Activated B cell treated with CpG ODN at 0.5 μM for 24 hours (primary cell): ENCODE measurements at places on chromosomes 2 and 18.

DNA sequence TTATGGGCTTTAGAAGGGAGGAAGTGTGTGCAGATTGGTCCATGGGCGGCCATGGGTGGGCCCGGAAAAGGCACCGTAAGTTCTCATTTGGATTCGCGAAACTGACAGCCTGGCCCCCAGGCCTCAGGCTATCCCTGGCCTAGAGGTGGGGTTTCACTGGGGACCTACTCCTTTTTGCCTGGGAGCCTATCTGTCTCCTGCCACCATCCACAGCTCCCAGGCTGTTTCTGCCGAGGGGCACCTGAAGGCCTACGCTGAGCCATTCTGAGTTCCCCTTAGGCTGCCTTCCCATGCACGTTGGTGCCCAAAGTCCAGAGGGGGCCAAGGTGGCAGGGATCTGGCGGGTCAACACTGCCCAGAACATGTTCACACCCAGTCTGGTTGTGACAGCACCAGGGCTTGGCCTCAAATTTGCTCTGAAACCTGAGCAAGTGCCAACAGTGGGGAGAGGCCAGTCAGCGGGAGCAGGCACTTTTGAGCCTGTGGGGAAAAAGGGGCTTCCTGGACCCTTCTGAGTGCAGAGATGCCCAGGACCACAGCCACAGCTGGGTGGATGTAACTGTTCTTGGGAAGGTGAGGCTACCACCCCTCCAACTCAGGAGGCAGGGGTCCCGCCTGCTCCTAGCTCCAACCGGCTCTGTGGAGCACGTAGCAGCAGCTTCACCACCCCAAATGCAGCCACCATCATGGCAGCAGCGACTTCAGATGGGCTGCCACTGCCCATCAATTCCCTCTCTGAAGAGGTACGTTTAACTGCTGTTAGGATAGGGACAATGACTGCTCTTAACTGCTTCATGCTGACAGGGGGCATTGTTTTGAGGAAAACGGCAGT, 73.6 kb upstream of the ZNF804A start:
- DNase-seq = no peak

- DNase-seq = no peak
Measured at GRCh38 chr2:158089322-158089721, 12.4 kb upstream of the UPP2 start.

GRCh38 chr18:26978812-26979341, 113.4 kb upstream of the AQP4 start:
- DNase-seq = no peak

DNA sequence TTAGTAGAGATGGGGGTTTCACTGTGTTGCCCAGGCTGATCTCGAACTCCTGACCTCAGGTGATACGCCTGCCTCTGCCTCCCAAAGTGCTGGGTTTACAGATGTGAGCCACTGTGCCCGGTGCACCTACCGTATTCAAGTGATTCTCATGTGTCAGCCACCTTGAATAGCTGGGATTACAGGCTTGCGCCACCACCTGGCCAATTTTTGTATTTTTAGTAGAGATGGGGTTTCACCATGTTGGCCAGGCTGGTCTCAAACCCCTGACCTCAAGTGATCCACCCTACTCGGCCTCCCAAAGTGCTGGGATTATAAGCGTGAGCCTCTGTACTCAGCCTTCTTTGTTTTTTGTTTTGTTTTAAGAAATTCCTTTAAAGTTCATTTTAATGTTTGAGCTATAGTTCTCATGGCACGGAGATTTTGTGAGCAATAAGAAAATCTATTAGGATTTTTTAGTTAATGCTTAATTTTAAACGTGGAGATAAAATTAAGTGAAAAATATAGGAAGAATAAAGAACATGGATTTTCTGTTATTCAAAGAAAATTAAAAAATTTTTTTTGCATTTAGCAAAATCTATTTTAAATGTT, 242.6 kb downstream of the PHLPP1 start:
- DNase-seq = no peak

DNA sequence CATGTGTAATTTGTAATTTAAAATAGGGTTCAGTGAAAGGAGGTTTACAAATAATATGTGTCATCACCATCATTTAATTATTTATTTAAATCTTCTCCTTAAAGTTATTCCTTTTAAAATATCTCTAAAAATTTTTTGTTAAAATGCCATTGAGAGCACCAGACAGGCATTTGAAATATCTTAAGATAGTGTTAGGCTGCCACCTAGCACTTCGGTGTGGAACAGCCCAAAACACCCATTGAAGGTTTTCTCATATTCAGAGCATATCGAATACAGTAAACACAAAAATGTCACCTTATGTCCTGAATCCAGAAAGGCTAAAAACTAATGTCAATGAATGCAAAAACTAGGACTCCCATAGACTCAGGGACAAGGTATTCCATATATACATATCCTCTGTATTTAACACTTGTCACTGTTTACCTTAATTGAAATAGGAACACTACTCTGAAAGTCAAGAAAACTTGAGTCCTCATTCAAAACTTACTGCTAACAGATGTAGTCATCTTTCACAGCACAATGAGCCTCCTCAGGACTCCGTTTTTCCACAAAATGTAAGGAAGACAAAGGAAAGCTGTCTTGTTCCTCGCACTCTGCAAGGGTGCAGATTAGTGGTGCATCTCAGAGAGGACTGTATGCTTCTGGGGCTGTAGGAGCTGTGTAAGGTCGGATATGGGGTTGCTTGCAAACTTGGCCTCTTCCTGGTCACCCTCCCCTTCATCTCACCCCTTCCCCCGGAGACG, 329.5 kb downstream of the PAX3 start:
- DNase-seq = no peak
